ENCODE measurements at places on chromosomes 2 and 18. TPM values are rescaled to one million over a fixed set of nuclear protein-coding genes. Genes with fewer than 3 reads are reported as not detected.

- DNase-seq: no peak
Measured at GRCh38 chr2:11984316-11985158, 238.1 kb downstream of the LPIN1 start.

DNA sequence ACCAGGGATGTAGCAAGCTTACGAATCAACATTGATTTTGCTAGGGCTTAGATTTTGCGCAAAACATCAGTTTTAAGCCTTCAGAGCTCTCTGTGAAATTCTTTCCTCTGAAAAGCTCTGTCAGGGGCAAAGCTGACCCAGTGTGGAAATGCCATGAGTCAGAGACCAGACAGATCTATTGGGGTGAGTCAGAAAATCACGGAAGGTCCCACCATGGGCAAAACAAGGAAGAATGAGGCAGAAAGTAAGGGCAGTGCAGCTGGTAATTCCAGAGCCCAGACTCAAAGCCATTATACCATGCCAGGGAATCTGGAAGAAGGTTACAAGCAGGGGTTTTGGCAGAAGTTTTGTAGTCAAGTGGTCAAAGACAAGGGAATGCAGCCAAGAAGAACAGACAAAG, 256.6 kb upstream of the CTAGE1 start:
- peak; percentile 93 for DNase-seq

DNA sequence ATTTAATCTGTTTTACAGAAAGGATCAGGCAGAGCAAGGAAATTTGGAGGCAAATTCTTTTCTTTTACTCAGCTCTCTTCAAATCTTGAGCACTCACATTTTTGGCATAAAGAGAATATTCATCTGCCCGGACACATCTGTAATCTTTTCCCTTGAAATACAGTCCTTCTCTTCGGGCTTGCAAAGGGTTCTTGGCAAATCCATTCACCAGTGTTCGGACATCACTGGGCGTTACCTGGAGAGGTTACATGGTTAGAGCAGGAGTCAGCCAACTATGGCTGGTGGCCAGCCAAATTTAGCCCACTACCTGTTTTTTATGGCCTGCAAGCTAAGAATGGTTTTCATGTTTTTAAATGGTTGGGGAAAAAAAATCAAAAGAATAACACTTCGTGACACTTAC, 2.1 kb downstream of the PFN4 start:
- no peak for DNase-seq

DNA sequence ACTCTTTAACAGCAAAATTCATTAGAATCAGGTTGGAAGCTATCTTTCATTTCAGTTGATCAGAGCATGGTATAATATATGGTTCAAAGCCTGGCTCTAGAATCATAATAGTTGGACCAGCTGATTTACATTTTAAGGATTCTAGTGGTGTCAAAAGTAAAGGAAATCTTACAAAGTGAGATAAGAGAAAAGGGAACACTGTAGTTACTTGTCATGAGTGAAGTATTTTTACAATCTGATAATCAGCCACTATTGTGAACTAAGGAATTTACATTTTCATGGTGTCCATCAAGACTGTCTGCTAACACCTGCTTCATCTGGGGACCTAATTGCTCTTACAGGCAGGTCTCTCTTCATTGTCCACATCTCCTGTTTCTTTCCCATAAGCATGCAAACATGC, 161.1 kb downstream of the SLC39A10 start:
- DNase-seq: no peak

DNA sequence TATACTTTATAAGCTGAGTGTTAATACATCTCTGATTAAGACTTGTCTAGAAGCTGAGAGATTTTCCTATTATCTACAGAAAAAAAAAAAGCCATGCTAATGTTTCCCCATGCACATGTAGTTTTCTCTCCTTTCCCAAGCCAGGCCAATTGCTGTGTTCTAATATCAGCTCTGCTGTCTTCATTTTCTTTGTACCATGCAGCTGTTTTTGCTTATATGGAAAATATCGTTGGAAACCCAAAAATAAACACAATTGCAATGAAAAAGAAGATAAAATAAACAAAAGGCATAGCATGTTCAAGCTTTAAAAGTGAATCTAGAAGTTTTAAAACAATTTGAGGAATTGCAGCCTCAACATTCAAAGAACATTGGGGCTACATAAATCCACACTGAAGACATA, 817.4 kb upstream of the ACVR2A start:
- peak; percentile 5 for DNase-seq

CPO gene
- 0.20 TPM for polyA plus RNA-seq

DNA sequence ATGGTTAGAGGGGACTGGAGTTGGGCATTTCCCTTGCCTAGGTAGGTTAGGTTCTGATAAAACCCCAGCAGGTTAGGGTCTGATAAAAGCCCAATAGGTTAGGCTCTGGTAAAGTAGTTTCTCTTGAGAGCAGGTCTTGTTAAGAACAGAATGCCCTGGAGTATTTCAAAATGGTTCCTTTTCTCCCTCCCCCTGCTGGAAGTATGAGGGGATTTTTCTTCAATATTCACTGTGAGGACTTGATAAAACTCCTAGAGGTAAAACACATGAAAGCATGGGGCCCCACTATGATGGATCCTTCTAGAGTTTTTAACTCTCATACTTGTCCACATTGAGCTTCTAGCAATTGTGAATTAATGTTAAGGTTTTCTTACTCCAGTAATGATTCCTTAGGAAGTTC, 27.6 kb downstream of the ANKAR start:
- peak; percentile 3 for DNase-seq

DNA sequence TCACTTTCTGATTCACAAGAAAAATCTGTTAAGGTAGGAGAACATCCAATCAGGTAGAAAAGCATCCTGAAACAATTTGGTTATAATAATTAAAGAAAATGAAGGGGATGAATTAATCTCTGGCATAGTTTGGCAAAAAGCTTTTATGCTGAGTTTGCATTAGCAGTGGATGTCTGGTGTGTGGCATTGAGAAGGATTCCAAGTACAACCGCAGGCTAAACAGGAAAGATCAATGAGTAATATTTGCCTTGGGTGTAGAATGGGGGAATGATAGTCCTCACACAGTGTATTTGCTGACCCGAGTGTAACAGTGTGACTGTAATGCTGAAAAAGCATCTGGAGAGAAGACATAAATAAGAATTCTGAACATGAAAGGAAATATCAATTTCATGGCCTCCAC, 68.3 kb upstream of the SESTD1 start:
- DNase-seq: peak; percentile 69

GRCh38 chr2:189375842-189376241, 65.4 kb upstream of the WDR75 start:
- DNase-seq: peak; percentile 20

DNA sequence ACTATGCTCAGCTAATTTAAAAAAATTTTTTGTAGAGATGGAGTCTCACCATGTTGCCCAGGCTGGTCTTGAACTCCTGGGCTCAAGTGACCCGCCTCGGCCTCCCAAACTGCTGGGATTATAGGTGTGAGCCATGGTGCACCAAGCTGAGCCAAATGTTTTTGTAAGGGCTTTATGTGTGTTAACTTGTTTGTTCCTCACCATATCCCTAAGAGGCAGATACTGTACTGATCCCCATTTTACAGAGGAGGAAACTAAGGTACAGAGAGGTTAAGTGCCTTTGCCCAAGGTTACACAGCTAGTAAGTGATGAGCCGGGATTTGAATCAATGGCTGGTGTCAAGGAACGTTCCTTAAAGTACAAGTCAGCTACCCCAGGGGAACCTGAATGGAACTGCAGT, 85.3 kb upstream of the KLF7 start:
- DNase-seq: peak; percentile 19

- no peak for DNase-seq
Measured at GRCh38 chr18:74399091-74399887, 57.8 kb downstream of the DIPK1C start.

- no peak for DNase-seq
Measured at GRCh38 chr18:7908681-7909299, 341.7 kb downstream of the PTPRM start.

DNA sequence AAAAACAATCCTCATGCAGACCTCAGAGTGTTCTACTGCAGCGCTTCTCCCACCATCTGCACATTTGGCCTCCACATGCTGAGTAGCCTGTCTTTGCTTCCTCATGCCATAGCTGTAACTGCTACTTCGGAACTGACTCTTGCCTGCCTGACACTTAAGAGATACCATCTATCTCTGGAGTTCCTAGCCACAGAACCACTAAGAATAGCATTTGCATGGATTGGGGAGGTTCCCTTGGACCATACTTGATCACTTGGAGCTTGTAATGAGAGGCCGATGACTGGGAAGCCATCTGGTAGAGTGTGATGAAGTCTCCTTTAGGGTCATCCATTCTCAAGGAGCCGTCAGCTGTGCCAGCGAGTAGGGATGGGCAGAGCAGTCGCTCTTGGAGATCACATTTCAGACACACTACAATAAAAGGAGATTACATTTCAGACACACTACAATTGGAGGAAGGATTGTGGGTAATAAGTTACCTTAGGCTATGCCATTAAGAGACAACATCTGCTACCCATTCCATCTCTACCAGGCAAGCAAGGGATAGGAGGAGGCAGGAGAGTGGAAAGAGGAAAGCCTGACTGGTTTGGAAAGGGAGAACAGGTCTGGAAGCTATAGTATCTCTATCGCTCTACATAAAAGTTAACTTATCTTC, 21.8 kb downstream of the DOK1 start:
- DNase-seq: peak; percentile 71

GRCh38 chr2:127185093-127185492, 35.0 kb downstream of the CYP27C1 start:
- no peak for DNase-seq

DNA sequence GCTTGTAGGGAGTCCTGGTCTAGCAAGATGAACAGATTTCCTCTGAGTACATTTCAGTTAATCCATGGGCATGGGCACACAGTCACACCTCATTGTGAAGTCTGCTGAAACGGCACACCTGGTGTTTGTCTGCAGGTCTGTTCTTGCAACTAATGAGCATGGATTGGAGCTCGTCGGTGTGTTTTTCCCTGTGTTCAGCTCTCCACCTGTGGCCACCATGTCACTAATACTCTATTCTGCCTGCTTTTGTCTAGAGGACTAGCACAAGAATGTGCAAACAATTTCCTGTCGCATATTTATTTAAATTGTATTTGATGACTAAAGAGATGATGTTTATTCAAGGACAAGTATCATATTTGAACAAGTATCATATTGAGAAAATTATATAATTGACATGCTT, 24.5 kb upstream of the PPP4R1 start:
- no peak for DNase-seq

DNA sequence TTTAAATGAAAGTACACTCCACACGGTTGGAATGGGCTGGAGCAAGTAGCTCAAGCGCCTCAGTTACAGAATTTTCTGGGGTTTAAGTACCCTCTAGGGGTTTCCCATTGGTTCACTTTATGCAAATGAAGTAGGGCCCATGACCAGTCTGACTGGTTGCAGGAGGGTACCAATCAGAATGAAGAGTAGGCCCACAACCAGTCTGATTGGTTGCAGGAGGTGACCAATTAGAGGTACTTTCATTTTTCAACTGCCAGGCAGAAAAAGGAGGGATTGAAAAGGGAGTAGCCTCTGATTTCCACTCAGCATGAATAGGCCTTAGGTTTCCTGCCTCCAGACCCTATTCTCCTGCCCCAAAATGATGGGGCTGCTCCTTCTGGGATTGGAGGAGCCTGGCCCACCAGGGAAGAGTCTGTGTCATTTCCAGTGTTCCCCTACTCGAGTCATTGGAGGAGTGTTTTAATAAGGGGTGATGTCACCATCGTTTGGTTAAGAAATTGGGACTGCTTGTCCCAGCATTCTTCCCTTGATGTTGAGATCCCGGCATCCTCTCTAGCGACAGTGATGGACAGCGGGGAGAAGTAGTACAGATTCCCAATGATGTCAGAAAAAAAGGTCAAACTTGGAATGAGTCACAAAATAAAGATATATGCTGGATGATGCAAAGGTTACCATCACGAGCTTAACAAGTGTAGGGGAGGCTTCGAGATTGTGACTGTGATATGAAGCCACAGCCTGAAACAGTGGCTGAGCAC, 210.4 kb downstream of the SH3BP4 start:
- DNase-seq: peak; percentile 37

- no peak for DNase-seq
Measured at GRCh38 chr2:198146346-198146940, 342.1 kb downstream of the PLCL1 start.

- DNase-seq: peak; percentile 65
Measured at GRCh38 chr2:189018631-189019030, 44.5 kb downstream of the COL3A1 start.

DNAJC5G gene
- not detected for polyA plus RNA-seq

GRCh38 chr2:208255557-208256106, 761 bp upstream of the IDH1 start:
- DNase-seq: no peak

GRCh38 chr2:65096948-65097347, 33.0 kb downstream of the RAB1A start:
- peak; percentile 67 for DNase-seq

DNA sequence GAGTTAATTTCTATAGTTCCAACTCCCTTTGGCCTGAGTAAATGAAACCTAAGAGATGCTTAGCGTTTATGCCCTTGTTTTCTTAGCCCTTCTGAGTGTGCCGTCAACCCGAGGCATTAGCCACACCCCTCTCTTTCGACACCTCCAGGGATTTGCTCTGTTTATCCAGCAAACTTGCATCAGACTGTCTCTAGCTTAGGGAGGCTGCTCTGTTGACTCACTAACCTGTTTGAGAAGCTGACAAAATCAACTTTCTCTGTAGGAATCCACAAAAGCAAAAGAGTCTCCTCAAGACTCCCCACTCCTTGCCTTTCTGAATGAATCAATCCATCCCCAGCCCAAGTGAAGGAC, 317.6 kb downstream of the TNS1 start:
- DNase-seq: peak; percentile 98

- peak; percentile 21 for DNase-seq
Measured at GRCh38 chr2:146602856-146603255, 1242.0 kb upstream of the ACVR2A start.

MAL gene
- not detected for polyA plus RNA-seq

DNA sequence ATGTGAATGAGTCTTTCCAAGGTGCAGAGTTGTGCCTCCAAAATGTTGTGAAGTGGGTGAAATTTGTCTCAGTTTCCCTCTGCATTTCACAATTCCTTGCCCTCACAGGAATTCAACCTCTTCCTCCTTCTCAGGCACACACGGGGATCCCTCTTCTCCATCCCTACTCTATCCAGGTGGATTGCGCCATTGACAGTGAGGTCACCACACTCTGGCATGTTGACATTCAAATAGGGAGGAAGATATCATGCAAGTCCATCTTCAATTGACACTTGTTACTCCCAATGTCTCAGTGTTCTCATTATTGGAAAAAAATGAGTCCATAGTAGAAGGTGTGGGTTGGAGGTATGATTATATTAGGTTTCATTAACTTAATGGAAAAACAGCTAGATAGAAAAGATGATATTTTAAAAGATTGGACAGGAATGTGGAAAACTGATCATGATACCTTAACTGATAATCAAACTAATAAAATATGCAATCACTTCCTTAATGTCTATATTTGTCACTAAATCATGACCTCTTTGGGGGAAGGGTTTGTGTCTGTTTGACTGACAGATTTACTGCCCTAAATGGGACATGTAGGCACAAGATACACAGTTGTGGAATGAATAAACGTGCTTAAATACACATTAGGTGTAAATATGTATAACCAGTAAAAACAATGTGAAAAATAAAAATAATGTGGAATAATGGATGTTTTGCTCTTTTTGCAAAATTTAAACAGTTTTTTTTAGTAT, 213.8 kb upstream of the SLC8A1 start:
- DNase-seq: no peak

CRYBA2 gene
- polyA plus RNA-seq: not detected

ATP6V1B1 gene
- polyA plus RNA-seq: 0.60 TPM

- DNase-seq: no peak
Measured at GRCh38 chr2:12064153-12064552, 317.7 kb downstream of the LPIN1 start.

CYP27C1 gene
- 0.70 TPM for polyA plus RNA-seq

GRCh38 chr2:190311893-190312634, 7.6 kb downstream of the HIBCH start:
- DNase-seq: no peak

RNU2-63P gene
- not detected for polyA plus RNA-seq

All from GM23248 (cell line).